Thyroid gland (tissue), 4 donors: ENCODE measurements at places on chromosomes 3 and 15. TPM values are rescaled to one million over a fixed set of nuclear protein-coding genes. Genes with fewer than 3 reads are reported as not detected.

GOLGA8J gene
- 3.7 TPM for total RNA-seq

GLDN gene
- total RNA-seq, result 1.8 TPM

SI gene
- total RNA-seq, result not detected

RFT1 gene
- 15.7 TPM for total RNA-seq

RSL24D1 gene
- total RNA-seq, result 79.1 TPM

LYZL4 gene
- not detected for total RNA-seq

SIDT1 gene
- 2.7 TPM for total RNA-seq

EPHA3 gene
- total RNA-seq, result 37.9 TPM

DNA sequence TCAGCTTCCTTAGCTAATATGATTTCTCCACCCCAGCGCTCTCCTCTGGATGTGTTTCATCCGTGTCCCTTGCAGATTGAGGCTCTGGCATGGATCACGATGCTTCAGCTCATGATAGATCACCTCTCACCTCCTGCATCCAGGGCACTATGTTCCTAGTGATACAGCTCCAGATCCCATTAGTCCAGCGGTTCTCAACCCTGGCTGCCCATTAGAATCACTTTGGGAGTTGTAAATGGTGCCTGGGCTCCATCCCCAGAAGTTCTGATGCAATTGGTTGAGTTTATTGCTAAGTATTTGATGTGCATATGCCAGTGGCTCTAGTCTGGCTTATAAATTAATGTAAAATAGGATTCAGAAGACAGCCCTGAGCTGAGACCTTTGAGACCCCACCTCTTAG is 34.5 kb downstream of the INSYN1 start:
- DNase-seq, result no peak

- no peak for DNase-seq
These were observed 103.7 kb downstream of the CADPS start for GRCh38 chr3:62771331-62772072.

- DNase-seq, result no peak
These were observed 18.2 kb downstream of the PEX5L start for GRCh38 chr3:180018543-180018942.

DNA sequence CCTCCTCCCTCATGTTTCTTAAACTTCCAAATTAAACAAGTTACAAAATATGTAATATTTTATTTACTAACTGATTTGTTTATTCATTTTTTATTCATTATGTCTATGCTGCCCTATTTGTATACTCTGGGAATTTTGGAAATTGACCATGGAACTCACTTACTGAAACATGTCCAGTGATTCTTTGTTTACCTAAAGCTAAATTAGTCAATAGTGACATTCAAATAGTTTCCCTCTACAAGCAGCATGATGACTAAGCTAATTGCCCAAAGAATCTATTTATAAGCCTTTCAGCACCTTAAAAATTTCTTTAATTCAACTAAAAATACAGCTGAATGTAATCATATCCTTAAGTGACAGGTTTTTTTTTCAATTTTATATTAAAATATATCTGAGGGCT is 437.7 kb downstream of the SI start:
- DNase-seq, result no peak

GRCh38 chr3:62238003-62238402 is 135.3 kb downstream of the FEZF2 start:
- no peak for DNase-seq

DNA sequence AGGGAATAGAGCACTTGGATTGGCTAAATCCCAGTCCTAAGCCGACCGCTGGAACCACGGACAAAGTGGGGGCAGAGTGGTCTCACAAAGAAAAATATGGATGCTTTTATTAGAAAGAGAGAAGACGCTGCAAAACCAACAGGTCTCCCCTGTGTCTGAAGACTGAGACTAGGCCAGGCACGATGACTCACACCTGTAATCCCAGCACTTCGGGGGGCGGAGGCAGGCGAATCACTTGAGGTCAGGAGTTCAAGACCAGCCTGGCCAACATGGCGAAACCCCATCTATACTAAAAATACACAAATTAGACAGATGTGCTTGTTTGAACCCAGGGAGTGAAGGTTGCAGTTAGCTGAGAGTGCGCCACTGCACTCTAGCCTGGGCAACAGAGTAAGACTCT is 61.8 kb downstream of the ZDHHC19 start:
- no peak for DNase-seq

DNA sequence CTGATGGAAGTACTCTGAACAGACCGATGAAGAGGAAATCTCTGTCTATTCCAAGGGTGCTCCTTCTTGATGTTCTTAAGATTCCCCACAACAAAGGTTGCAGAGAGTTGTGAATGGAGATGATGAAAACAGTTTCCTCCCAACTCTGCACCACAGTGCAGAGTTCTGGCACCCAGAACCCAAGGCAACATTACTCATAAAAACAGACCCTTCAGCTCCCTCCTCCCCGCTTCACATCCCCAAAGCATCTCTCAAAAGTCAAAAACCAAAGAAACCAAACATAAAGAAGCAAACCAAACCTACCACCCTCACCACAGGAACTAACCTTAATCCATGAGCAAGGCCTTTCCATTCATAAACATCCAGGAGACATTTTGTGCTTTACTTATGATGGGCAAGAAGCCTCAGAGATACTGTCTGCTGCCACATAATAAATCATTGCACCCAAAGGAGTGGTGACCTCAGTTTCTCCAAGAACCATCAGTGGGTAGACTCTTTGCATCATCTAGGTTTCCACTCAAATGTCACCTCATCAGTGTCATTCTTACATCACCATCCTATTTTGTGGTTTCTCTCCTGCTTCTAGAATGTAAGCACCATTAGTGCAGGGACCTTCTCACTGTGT is 13.2 kb downstream of the PCOLCE2 start:
- no peak for DNase-seq

DNA sequence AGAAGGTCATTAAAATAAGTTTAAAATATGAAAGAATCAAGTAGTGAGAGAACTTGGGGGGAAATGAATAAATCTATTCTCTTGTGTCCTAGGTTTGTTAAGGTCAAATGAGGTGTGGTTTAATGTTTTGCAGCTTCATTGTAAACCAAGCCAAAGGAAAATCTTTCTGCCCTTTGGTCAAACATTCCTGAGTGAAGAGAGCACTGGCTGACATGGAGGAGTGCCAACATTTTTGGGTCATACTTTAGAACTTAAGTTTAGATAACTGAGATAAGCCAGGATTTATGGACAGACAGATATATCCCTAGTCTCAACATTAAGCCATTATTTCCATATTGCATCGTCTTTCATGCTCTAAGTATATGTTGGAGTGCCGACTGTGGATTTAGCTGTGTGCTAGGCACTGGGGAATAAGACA is 66.4 kb downstream of the PTPRG start:
- peak; percentile 50 for DNase-seq

DNA sequence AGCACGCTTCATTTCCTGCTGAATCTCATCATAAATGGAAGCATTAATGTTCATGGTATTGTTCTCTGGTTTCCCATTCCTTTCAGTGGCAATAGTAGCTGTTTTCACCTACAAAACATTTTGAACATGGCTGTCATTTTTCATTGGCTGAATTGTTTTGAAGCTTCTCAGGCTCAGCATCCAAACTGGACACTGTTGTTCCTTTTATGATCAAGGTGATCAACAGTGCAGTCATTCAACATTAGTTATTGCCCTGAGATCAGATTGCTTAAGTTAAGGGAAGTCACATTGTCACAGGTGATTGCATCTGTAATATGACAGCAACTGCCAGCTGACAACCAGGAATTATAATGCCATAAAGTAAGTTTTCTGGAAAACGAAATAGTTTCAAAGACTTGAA is 46.9 kb downstream of the SATB1 start:
- no peak for DNase-seq

DNA sequence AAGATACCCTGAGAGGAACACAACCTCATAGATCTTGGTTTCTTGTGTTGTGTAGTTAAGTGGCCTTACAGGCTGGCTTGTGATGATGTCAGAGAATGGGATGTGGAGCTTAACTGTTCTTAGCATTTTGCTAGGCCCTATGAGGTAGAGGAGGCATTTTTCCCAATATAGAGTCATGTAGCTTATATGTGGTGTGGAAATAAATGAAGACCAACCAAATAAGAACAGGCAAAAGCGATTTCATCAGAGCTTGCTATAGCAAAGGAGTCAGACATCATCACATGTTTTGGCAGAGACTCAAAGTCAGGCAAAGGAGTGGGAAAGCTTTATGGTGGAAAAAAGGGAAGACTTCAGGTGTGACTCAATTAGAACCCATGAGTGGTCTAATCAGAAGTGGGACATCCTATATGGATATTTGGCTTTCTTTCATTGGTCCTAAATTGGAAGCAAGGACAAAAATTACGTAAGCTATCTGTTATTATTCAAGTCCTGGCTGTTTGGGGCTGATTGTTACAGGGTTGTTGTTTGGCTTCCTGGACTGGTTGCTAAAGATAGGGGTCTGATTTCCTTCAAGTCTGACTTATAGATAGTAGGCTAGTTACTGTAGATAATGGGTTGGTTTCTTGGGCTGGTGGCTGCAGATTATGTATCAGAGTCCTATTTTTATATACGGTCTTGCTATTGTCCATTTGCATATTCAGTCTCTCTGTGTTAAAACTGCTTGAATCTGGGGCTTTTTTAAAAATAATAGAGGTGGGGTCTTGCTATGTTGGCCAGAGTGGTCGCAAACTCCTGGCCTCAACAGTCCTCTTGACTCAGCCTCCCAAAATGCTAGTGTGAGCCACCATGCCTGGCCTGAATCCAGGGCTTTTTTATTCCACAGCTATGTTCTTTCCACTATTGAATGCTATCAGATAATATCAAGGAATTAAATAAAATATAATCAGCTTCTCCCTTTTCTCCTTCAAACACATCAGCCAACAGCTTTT is 30.3 kb upstream of the SETD2 start:
- DNase-seq, result no peak

GRCh38 chr15:35888815-35889214 is 342.9 kb upstream of the DPH6 start:
- DNase-seq, result no peak

GRCh38 chr3:139355476-139355875 is 11.7 kb downstream of the MRPS22 start:
- DNase-seq, result no peak

GRCh38 chr3:192745150-192745549 is 17.8 kb upstream of the FGF12 start:
- no peak for DNase-seq

- no peak for DNase-seq
These were observed 24.2 kb downstream of the PFKFB4 start for GRCh38 chr3:48532271-48532976.

DNA sequence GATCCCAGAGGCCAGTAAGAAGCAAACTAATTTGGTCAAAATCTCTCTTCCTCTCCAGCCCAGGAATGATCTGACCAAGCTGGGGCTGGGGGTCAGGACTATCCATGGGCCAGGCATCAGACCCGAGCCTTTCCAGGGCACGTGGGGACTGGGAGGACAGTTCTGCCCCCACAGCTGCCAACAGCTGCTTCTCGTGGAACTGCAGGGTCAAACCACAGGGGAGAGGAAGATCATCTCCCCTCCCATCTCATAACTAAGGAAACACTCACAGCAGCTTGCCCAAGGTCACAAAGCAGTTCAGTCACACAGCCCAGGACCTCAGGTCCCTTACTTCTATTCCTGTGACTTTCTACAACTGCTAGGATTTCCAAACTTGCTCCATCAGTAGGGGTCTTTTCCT is 47.1 kb downstream of the DAPK2 start:
- DNase-seq, result no peak

- no peak for DNase-seq
These were observed 1.4 kb downstream of the MTMR10 start for GRCh38 chr15:30990036-30990435.

DNA sequence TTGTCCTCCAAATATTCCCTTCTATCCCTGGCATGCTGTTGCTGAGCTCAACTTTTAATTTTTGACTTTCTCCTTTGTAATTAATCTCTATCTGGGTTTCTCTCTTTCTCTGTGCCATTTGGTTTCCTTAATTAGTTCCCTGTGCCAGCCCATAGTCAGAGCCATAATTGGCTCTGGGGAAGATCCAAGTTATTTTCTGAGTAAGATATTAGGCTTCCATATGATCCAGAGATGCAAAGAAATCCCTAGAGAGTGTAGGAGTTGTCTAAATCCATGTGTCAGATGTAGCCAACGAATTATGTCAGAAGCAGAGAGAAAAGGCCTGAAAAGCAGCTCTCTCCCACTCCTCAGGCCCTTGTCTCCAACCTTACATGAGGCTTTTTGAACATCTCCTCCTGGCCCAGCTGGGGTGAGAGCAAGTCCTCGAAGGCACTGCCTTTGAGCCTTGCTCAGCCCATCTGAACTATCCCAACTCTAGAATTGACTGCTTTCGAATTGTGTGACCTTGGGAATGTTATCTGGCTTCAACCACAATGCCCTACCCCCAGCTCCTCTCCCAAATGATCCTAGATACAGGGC is 46.4 kb downstream of the MOBP start:
- no peak for DNase-seq

DNA sequence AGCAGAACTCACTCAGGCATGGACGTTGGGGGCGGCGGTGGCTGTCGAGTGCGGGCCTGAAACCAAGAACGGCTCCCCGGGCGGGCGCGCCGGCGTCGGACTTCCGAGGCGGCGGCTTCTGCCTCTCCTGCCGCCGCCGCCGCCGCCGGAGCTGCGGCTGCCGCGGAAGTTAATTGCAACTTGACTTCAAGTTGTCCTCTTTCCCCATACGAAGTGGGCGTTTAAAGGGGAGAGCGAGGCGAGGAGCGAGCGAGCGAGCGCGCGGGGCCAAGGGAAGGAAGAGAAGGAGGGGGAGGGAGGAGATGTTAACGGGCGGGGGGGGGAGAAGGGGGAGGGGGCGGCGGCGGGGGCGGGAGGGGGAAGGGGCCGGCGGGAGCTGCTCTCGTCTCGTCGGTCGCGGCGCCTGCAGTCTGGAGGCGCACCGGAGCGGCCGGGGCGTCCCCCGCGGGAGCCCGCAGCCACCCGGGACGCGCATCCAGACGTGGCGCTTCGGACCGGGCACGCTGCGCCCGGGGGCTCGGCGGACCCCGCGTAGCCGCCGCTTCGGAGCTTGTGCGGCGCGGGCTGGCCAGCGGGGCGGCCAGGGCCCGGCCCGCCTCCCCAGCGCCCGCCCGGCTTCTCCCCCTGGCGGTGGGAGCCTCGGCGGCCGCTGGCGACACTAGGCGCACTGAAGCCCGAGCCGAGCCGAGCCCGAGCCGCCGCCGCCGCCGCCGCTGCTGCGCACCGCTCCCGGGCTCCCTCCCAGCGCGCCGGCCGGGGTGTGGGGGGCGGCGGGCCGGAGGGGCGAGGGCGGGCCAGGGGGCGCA is 19.7 kb upstream of the SATB1 start:
- DNase-seq, result peak; percentile 70
